Stimulated activated CD8-positive, alpha-beta memory T cell treated with anti-CD3 and anti-CD28 coated beads, Interleukin-7, amount 100 ng/mL, for 1 hour (primary cell): ENCODE measurements at places on chromosomes 6 and 20.

DNA sequence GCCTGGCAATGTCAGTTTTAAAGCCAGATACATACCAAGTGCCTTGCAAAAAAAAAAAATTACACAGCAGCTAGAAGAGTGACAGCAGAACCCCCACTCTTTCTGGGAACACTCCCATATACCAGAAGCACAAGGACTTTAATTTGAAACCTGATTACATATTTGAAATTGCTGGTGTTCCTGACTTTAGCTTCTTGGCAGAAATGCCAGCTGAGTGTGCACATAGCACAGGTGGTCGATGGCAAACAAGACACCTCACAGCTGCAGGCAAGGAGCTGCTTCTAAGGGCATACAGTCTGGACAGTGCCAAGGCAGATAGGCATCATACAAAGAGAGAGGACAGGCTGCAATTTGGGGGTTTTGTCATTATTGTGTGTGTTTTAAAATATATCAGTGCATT, 150.7 kb upstream of the SGK1 start:
- no peak for DNase-seq

DNA sequence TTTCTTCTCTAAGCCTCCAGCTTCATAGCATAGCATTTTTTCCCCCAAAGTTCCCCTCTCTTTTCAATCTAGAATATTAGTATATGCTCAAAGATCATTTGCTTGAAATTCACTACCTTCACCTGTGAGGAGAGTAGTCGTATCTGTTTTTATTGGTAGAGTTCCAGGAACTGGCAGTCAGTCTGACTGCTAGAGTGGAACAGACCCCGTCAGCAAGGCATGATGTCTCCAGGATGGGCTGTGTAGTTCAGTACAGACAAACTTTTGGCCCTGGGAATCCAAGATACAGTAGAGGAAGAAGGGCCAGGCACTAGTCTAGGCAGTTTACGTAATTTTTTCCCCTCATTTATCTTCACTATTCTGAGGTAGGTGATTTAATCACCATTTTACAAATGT, 29.1 kb downstream of the RALY start:
- no peak for DNase-seq

GRCh38 chr6:148324297-148324985, 18.2 kb upstream of the SASH1 start:
- DNase-seq: no peak

- no peak for DNase-seq
Observed at GRCh38 chr6:324729-325125, 32.4 kb downstream of the DUSP22 start.

DNA sequence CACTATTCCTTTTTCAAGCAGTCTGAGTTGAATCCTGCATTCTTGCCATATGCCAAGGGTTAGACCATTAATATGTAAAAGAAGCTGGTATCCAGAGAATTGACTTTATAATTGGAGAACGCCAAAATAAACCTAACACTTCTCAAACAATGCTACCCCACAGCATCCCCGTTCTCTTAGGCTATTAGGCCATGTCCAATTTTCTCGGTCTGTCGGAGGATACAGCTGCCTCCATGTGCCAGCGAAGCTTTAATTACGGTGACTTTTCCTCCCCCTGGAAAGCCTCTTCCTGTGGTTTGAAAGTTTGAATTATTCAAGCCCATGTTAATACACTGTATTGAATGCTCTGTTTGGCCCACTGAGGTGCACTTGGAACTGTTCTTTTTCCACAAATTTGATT, 60.5 kb downstream of the HS3ST5 start:
- no peak for DNase-seq

DNA sequence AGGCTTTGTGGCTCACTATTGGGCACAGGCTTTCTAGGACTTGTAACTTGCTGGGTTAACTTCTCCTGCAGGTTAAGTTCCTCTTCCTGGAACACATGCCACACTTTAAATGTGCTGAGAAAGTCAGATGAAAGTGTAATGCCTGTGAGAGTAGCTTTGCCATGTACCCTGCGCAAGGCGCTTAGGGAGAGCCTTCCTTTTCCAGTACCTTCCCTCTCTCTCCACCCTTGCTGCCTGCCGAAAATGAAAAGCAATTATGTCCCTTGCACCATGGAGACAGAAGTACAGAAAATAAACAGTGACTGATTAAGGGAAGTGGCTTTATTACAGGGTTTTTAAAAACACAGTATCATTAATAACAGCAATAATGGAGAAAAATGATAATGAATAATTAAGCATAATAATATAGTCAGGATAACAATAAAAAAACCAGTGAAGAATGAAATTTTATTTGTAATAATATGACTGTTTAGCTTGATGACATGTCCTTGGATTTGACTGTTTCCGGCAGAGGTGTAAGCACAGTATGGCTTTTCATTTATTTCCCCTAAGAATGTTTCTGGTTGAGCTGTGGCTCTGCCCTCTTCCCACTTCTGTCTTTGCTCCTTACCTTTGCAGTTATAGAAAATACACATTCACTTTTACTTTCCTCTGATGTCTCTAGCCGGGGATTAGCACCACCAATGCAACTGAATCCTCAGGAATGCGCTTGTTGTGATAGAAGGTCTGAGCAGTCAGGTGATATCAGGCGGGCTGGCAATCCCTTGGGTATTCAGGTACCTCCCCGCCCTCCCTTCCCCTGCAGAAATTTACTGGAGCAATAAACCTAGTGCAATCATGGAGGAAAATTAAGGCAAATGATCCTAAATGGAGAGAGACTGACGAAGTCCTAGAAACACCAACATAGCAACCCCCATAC, 472.3 kb upstream of the CITED2 start:
- DNase-seq: no peak

DNA sequence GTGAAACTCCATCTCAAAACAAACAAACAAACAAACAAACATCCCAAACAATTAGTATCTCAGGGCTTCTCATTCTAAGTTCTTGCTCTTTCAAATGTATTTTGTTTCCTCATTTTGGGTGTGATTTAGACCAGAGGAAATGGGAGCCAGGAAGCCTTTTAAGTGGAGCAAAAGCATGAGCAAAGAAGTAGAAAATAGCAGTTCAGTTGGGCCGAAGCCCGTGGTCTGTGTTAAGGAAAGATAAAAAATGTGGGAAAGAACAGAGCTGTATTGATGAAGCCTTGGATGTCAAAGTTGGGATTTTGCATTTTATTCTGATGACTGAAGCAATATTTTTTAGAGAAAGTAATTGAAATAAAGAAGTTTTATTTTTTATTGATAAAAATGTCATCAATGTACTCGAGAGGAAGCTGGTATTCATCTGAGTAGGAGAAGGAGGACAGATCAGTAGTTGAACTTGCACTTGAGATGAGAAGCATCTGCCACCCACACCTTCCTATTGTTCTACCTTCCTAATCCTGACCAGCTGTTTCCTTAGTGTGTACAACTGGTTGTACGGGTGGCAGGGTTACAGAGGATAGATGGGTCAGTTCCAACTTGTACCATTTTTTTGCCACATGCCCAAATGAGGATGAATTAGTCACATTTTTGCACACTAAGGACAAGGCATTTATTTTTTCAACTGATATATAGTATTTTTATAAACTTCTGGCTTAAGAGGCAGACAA, 56.1 kb downstream of the KIAA0408 start:
- DNase-seq: no peak

- no peak for DNase-seq
Observed at GRCh38 chr6:51105357-51105756, 286.7 kb downstream of the TFAP2B start.

- no peak for DNase-seq
Observed at GRCh38 chr6:15391500-15391899, 145.6 kb downstream of the JARID2 start.

- DNase-seq: no peak
Observed at GRCh38 chr6:89956182-89956581, 61.9 kb downstream of the GJA10 start.

- no peak for DNase-seq
Observed at GRCh38 chr20:11970243-11970836, 52.6 kb downstream of the BTBD3 start.

- no peak for DNase-seq
Observed at GRCh38 chr20:9637889-9638288, 123.5 kb downstream of the LAMP5 start.

GRCh38 chr6:114523508-114523907, 180.7 kb upstream of the HS3ST5 start:
- DNase-seq: no peak

DNA sequence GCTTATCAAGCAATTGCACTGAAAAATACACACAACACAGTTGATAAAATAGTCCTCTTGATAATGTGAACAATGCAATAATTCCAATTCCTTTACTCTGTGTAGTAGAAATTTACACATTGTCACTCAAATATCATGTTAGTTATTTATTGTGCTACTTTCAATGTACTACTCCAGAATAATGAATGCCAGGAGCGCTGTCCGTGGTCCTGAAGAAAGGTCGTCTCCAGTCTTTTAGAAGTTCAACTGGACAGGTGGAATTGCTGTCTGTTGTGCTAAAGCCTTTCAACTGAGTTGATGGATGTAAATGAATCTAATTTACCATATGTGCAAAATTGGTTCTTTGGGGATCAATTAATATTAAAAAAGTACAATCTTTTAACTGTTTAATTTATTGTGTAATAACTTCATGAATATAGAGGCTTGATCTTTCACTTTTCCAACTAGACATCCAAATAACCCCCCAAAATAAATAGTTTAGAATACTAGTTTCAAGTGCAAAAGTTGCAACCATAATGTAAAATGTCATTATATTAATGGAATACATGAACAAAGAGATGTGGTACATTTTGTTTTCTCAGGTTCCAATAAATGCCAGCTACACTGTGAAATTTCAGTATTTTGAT, 3.2 kb downstream of the GRIK2 start:
- no peak for DNase-seq

- DNase-seq: no peak
Observed at GRCh38 chr6:6915219-6915618, 192.5 kb upstream of the RREB1 start.

DNA sequence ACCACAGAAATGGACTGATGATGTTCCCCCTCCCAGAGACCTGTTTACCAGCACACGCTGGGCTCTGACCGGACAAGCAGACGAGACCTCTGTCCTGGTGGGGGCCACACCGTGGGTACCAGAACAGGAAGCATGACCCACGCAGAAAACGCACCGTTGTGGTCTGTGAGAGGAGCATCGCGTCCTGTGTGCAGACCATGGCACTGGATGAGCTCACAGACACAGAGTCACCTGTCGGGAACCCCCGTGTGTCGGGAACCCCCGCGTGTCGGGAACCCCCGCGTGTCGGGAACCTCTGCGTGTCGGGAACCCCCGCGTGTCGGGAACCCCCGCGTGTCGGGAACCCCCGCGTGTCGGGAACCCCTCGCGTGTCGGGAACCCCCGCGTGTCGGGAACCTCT, 37.4 kb downstream of the MYT1 start:
- no peak for DNase-seq

GRCh38 chr6:162934844-162935243, 207.1 kb downstream of the PACRG start:
- DNase-seq: no peak

GRCh38 chr6:14143305-14143704, 25.7 kb downstream of the CD83 start:
- DNase-seq: no peak

GRCh38 chr6:71107911-71108420, 151.1 kb upstream of the B3GAT2 start:
- no peak for DNase-seq

DNA sequence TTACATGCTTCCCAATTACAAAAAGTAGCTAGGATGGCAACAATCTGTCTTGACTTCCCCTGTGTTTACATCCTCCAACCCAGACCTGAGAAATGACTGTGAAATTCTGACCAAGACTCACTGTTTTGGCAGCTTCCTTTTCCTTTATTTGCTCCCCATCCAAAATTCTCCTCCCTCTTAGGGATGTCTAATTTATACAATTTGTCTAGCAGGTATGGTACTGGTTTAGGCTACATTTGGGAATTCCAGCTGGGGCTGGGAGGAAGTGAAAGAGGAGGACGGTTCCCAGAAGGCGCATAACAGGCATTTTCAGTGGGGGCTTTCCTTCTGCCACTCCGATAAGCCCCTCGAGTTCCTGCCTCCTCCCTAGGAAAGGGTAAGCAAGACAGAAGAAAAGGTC, 231.5 kb upstream of the BTBD3 start:
- DNase-seq: no peak

DNA sequence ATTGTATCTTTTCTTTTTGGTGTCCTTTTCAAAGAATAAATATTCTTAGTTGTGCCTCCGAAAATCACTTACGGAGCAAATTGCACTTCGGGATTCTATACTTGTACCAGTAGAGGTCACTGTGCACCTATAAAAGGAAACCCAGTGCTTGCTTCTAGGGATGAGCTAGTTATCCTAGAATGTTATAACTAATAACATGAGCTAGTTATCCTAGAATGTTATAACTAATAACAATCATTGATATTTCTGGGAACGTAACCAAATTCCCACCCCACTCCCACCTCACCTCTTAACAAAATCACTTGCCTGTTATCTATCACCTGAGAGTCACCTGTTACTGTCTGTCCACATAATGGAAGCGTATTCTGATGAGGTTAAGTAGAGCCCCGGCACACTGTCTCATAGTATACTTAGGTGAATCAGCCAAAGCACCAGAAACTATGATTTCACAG, 126.9 kb upstream of the TIAM2 start:
- no peak for DNase-seq

- DNase-seq: no peak
Observed at GRCh38 chr6:170174124-170174770, 116.6 kb downstream of the DLL1 start.

DNA sequence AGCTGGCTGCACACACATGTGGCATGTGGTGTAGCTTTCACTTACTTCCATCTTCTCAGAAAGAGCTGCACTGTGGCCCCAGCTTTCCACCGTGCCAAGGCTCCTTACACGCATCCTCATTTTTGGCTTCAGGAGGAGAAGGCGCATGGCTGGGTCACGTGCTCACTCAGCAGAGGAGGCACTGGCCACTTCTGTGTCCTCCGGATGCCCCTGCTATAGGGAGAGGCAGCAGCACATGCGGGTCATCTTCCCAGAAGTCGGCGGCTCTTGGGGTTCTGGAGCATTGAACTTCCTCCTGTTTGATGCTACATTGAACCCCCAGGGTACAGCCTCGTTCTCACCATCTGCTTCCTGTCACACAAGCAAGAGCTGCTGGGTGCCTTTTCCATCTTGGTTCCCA, 111.3 kb downstream of the FAM120B start:
- DNase-seq: no peak

- DNase-seq: no peak
Observed at GRCh38 chr6:154715446-154715845, 17.8 kb upstream of the SCAF8 start.

DNA sequence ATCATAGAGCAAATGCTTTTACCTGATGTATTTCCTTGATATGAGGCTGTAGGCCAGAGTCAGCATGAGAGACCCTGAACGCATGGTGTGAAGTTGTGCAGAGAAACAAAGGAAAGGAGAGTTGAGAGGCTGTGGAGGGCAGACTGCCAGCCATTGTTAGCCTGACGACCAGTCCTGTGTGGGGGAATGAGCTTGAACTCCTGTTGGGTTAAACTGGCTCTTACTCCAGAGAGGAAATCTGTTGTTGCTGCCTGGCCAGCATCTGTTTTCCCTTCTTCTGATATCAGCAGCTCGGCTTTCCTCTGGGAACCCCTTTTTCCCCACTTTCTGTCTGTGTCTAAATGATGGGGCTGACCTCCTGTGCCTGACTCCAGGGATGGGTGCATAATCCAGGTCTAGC, 158.2 kb upstream of the ZFP64 start:
- DNase-seq: no peak
